ENCODE measurements at places on chromosomes 5 and 9.

GRCh38 chr5:146103594-146103993 lies 1.8 kb downstream of the PLAC8L1 start:
- DNase-seq, result no peak

DNA sequence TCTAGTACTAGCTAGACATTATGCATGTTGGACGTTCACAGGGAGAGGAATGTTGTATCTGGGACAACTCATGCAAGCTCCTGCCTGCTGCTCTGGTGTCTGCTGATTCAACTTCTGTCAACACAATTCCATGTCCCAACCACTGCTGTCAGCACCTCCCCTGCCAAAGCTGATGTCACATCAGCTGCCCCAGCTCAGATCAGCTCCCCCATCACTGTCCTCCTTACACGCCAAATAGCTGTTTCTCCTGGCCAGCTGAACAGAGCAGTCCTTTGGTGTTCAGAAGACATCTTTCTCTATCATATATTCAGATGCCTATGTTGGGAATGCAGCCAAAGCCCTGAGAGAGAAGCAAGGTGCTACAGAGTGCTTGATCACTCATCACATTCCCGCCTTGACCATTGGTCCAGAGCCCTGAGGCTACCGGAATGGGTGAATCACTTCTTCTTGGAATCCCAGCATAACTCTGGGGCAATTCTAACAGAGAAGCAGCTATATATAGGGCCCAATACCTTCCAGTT lies 223.3 kb downstream of the SEC61B start:
- peak; percentile 93 for DNase-seq

DNA sequence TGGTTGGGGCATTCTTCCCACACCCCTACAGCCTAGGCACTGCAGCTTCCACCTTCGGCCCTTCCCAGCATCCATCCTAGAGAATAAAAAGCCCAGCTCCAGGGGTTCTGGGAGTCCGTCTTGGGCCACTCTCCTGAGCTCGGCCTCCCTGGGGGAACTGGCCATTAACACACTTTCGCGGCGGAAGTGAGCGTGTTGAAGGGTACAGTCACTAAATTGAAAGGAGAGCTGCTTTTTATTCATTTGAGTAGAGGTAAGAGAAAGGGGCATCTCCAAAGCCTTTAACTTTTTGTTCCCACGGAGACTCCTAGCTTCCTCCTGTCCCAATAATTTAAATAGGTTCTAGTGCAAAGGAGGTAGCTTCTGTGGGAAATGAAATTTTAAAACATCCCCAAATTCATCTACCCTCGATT lies 31.0 kb upstream of the NFIB start:
- no peak for DNase-seq

DNA sequence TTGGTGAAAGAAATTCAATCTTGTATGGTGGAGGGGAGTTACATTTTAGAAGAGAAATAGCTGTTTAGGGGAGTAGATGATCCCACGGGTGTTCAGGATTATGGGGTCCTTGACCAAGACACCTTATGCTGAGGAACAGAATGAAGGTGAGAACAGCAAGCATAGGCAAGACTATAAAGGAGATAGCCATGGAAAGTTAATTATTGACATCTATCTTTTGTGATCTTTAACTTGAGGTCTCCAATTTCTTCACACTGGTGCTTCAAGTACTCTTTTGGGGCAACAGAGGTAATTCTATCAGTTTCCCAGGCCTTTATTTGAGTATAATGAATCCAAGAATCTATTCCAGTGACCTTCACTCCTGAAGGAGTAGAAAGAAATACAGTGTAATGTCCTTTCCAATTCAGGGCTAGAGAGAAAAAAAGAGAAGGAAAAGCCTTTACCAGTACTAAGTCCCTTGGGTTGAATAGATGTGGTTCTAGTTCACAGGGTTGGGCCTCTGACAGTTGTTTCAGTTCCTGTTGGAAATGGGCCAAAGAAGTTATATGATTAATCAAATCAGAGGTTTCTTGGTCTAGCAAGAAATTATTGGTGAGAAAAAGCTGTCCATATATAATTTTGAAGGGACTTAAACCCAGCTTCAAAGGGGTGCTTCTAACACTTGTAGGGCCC lies 2104.1 kb upstream of the ACO1 start:
- no peak for DNase-seq

DNA sequence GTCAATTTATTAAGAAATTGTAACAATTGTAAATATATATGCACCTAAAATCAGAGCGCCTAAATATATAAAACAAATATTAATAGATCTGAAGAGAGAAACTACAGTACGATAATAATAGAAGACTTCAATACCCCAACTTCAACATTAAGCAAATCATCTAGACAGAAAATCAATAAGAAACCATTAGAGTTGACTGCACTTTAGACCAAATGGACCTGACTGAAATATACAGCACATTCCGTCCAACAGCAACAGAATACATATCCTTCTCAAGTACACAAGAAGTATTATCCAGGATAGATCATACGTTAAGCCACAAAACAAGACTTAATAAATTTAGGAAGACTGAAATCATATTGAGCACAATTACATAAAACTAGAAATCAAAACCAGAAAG lies 208.7 kb downstream of the MED10 start:
- no peak for DNase-seq

- DNase-seq, result peak; percentile 70
These were observed 657.5 kb upstream of the WWC1 start for GRCh38 chr5:167633931-167634341.

DNA sequence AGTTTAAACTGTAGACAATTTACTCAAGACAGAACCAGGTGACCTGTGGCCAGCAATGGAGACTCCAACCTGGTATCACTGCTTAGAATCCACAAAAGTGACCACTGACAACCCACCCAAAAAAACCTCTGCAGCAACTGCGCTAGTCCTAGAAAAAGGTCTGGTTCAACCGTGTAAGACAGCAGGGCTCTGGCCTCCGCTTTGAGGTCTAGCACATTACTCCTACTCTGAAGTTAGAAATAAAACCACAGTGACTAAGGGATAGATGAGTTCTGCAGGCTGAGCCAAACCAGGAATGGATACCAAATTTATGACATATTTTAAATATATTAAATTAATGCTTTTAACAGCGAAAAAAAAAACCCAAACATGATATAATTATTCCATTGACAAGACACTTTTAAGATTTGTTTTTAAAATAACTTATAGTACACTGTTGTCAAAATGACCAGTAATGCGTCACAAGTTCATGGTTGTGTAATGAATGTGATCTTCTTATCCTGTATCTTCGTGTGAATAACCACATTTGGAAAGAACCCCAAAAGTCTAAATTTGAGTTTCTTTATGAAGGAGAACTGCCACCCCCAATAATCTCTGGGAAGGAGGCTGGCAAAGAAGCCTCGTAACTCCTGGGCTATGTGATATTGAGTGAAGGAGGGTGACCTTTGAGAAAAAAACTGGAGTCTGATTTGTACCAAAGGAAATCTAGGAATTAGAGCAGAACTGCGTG lies 101.9 kb upstream of the SLC44A1 start:
- DNase-seq, result peak; percentile 73

DNA sequence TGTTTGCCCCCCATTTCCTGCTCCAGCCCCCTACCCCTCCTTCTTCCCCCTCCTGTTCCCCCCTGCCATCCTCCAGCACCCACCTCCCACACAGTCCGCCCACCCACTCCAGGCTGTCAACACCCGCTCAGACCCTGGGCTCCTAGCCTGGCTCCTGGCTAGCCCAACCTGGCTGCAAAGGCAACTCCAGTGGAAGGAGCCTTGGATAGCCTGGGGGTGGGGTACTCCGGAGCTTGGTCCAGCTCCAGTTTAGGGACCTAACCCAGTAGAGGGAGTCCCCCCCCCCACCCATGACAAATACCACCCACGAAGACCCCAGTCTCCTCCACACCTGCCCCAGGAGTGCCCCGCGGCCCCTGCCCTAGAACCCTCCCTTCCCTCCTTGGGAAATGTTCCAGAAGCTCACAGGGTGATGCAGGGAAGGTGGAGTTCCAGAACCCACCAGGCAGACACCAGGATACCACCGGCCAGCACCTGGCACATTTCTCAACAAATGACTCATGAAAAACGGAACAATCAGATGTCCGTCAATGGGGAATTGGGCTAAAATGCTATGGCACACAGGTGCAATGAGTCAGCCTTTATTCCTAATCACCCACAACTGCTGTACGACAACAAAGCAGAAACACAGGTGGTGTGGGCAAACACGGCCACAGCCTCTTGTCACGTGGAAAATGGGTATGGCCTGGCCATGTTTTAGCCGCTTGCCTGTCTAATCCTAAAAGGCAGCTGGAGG lies 901 bp upstream of the SLC12A7 start:
- no peak for DNase-seq

DNA sequence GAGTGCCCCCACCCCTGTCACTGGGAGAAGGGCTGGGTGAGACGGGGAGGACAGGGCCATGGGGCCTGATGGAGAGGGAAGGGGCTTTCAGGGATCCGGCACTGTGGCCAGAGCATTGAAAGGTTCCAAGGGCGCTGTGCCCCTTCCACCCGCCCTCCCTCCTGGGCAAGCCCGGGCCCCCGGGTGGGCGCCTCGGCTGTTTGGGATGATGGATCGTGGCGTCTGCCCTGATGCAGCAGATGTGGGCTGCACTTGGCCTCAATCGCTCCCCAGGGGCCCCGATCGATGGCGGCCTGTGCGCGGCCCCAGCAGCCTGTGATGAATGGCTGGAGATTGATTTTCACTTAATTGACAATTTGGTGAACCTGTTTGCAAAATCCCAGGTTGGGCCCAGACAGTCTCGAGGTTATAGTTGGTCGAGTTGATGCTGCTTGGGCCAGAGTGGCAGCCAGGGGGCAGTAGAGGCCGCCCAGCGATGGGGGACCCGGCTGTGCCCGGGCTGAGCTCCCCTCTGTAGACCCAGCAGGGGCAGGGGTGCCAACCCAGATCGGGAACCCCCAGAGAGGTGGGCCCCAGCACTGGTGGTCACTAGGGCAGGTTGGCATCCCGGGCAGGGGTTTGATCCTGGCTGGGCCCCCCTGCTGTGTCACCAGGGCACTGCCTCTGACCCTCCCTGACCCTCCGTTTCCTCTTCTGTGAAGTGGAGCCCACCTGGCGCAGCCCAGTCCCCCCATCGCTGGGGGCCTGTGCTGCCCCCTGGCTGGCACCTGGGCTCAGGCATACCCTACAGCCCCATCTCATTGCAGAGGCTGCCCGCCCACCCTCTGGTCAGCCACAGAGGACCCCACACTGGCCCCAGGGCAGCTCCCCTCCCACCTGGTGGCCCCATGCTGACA lies 34.7 kb downstream of the LHX3 start:
- DNase-seq, result peak; percentile 81
